ENCODE measurements at places on chromosomes 7 and 10. TPM values are rescaled to one million over a fixed set of nuclear protein-coding genes. Genes with fewer than 3 reads are reported as not detected.

- peak; percentile 11 for DNase-seq
These were observed 173.3 kb downstream of the SLC16A9 start for GRCh38 chr10:59536167-59537014.

DNA sequence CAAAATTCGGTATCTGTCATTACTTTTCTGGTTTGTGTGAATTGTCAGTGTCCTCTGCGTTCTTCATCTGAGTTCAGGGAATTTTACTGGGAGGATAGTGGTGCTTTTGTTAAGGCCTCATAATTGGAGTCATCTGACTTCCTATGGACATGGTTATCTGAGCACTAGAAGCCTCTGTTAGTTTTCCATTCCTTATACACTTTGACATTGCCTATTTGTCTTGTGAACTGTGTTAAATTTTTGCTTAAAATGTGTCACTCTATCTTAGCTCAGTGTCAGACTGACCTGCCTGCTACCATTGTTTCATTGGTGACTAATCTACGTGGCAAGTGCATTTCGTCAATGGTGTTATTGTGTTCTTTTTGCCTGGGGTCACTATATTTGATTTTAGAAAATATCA is 253.3 kb downstream of the SEMA3A start:
- DNase-seq, result no peak

- no peak for DNase-seq
These were observed 12.6 kb downstream of the CYP3A5 start for GRCh38 chr7:99667179-99667578.

Gene METTL2B
- 24.1 TPM for total RNA-seq

GRCh38 chr7:106282390-106282789 is 2.4 kb downstream of the NAMPT start:
- DNase-seq, result no peak

Gene SND1
- 131 TPM for total RNA-seq

All from mucosa of descending colon (tissue), 3 donors.